ENCODE measurements at places on chromosomes 3 and 15.

DNA sequence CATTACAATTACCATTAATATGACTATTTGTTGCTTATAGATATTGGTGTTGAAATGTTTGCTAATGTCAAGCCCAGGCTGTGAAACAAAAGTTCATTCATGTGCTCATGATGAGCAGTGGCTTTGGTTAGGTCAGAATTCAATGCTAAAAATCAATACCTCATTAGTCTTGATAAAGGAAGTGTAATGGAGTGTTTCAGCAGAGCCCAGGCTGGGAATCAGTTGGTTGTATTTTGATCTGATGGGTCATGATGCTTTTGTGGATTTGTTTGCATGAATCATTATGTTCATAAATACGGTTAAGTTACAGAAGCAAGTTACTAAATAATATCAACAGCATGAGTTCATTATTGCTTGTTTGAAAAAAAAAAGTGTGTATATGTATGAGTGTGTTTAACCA, 13.6 kb upstream of the ZNF774 start:
- DNase-seq = no peak

DNA sequence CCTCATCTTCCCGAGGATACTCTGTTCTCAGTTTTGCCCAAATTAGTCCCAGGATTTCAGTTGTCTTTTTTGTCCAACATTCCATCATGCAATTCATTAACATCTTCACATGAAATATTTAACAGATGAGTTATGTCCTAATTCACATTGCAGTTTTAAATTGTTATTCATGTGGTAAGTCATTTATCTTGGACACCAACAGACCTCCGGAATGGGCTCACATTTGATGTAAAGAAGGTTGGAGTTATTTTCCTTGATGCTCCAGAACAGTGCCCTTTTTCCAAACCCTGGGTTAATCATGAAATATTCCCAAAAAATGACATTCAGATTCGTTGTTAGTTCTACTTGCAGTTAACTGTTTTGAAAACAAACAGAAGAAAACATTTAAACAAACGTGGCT, 32.8 kb upstream of the LRTM1 start:
- DNase-seq = no peak

GRCh38 chr3:64625381-64625780, 62.4 kb downstream of the ADAMTS9 start:
- no peak for DNase-seq

DNA sequence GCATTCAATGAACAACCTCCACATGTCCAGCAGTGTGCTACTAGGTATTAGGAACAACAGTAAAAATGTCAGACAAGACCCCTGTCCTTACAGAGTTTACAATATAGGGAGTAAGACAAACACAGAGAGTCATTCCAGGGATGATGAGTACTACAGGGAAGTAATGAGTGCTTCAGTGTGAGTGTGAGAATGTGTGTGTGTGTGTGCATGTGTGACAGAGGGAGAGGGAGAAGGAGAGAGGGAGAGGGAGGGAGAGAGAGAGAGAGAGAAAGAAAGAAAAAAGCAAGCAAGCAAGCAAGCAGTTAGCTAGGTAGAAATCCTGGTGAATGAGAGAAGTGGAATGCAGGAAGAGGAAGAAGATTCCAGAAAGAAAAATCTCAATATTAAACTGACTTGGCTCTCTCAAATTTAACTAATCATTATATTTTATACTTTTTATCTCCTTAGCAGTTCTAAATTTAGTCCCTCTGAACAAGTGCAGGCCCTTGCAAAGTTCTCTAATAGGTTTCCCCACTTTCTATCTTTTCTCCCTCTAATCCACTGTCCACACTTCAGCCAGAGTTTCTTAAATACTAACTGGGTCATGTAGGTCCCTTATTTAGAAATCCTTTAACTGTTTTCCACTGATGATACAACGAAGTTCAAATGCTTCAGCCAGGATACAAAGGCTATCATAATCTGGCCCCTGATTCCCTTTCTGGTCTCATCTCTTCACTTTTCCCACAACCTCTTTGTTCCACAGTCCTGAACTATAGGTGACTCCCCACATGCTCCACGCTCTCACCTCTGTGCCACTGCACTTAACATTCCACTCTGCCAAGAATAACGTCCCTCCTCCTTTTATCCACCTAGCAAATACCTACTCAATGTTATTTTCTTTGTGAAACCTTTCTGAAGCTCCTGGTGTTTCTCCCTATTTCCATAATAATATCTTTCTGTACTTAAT, 10.3 kb downstream of the DCBLD2 start:
- no peak for DNase-seq

GRCh38 chr15:56532721-56533460, 68.0 kb upstream of the MNS1 start:
- no peak for DNase-seq

GRCh38 chr3:184175506-184175905, 851 bp downstream of the AP2M1 start:
- no peak for DNase-seq

GRCh38 chr3:56379723-56380287, 88.5 kb downstream of the ERC2 start:
- no peak for DNase-seq
